Eye (tissue), 1 donor: ENCODE measurements at places on chromosomes 11 and 22.

GRCh38 chr22:21725956-21726649, 9.5 kb downstream of the YPEL1 start:
- DNase-seq = no peak

- DNase-seq = no peak
These were observed 103.5 kb downstream of the WT1 start for GRCh38 chr11:32331792-32332191.

DNA sequence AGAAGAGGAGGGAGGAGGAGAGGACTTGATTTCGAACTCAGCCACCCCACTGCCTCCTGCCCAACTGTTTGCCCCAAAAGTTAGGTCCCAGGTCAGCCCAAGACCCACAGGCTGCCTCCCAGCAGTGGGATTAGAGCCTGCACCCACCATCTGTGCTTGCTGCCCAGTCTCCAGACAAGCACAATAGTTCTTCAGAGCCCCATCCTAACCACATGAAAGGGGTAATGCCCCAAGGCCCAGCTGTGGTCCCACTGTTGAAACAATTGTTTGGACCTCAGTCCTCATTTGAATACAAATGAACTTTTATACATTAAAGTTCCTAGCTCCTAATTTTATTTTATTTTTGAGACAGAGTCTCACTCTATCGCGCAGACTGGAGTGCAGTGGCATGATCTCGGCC, 5.4 kb upstream of the VPS51 start:
- DNase-seq = no peak

GRCh38 chr22:40967111-40967760, 16.1 kb downstream of the RBX1 start:
- no peak for DNase-seq

DNA sequence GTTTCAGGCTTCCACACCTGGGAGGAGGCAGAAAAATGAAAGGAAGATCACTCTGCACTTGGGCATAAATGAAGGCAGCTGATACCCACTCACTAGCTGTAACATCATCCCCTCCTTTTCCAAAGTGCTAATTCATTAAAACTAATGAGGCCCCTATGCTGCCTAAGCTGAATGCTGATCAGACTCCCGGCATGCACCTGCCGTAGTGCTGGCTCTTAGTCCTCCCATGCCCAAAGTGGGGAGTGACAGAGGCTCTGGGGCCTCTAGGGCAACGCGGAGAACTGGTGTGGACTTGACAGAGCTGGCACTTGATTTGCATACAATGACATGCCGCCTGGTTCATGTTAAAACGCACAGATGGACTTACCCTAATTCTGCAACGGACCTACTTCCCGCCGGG, 96.5 kb upstream of the NCAM1 start:
- DNase-seq = no peak

DNA sequence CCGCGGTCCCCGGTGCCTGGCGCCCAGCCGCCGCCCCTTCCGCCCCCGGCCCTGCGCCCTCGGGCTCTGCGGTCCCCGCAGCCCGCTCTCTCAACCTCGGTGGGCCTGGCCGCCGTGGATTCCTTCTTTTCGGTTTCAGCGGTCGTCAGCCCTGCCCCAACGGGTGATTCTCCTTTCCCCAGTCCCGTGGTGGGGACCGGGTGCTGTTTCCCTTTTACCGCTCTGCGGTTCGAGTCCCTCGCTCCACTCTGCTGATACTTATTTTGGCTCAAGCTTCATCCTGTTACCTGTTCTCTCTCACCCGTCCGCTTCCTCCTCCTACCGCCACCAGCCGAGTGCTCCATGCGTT, 494 bp downstream of the ZDHHC5 start:
- DNase-seq = no peak

DNA sequence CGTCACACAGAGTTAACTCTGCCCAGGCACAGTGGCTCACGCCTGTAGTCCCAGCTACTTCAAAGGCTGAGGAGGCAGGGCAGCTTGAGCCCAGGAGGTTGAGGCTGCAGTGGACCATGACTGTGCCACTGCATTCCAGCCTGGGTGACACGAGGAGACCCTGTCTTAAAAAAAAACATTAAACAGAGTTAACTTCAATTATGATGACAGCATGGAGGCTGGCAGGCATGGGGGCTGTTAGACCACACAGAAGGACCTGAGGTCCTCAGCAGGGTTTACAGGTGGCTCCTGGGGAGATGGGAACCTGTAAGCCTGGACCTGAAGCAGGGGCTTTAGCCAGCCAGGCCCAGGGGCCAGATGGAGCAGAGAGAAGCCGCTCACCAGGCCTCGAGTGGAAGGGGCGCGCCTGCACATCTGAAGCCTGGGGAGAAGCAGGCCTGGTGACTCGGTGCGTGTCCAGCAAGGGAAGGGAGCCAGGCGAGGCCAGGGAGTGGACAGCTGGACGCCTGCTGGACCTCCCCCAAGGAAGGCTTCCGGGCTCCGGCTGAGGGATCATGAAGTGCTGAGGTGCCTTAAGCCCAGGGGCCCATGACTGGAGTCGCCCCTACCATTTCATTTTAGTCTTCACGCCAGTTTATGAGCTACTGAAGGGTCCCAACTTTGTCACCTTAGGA, 25.3 kb downstream of the RPUSD4 start:
- no peak for DNase-seq

DNA sequence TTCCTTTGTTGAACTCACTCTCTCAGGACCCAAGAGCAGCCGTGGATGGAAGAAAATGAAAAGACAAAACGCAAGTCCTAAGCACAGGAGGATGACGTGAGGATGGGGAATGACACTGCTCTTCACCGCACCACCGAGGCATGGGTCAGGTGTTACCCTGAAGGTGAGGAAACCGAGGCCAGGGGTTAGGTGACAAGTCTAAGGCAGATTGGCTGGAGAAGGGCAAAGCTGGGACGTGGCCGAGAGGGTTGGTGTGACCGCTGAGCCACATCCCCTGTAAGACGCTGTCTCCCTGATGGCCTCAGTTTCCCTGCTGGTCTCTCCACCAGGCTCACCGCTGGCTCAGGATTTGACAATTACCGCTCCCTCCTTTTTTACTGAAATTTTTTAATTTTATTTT, 284.4 kb downstream of the CTTN start:
- DNase-seq = no peak

DNA sequence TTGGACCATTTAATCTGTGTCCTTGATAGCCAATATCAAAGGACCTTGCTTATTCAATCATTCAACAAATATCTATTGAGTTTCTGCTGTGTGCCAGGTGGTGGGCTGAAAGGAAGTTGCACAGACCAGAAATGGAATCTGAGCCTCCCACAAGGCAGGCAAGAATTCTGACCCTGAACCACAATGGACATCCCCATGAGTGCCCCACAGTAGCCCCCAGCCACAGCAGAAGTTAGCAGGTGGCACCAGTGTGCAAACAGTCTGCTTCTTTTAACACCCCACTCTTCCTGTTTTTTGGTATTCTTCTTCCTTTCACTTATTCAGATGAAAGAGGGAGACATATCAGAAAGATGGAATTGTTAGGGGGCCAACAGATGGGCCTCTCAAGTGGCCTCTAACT, 12.2 kb upstream of the SERPING1 start:
- peak; percentile 35 for DNase-seq

DNA sequence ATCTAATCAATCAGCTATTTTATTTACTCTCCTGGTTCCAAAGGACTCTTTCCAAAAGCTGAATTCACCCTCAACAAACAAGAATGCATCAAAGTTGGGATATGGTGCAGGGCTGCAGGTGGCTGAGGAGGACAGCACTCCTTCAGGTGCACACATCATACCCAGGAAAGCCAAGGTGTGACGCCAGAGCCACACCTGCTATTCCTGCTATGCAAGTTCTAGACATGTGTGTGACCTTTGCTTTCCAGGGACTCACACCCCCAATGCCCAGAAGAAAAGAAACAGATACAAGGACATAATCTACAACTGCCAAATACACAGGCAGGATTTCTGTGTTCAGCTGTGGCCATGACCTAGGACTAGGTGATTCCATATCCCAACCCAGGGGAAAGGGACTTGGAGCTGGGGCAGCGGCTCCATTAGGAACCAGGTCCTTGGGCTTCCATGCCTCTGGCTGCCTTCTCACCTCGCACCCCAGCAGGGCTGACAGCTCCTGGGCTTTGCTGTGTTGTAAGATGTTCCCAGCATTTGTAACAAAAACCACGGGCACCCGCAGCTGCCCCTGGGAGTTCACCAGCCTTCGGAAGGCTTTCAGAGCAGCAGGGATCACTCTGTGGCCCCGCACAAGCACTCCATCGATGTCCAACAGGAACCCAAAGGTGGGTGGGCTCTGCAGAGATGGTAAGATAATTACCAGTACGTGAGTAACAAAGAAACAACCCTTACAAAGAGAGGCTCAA, 9.8 kb downstream of the HDHD5 start:
- DNase-seq = no peak

DNA sequence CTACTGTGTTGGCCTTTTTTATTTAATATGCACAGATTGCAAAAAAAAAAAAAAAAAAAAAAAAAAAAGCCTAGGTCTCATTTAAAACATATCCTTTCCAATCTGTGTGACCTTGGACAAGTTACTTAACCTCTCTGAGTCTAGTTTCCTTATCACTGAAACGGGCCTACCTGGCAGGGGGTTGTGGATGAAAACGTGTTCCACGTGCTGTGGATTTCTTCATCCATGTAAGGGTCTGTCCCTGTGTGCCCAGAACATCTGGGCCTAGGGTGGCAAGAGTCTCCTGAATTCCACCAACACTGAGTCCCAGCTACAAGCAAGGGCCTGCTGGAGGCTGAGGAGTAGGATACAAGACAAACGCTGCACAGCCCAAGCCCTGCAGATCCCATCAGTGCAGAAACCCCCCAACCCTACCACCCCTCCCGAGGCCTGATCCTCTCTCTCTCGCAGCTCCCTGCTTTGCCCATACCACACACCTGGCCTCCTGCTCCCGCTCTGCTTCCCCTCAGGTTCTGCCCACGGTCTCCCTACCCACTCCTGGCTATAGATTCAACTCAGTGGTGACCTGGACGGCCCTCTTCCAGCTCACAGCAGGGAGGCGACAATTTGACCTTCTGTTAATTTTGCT, 4.7 kb upstream of the GNAZ start:
- no peak for DNase-seq

- peak; percentile 64 for DNase-seq
These were observed at the start of gene TRIM6 for GRCh38 chr11:5596607-5597201. TRIM6 (plus strand) TSS chr11:5596637; CDS start chr11:5596898, 261 bp downstream.

DNA sequence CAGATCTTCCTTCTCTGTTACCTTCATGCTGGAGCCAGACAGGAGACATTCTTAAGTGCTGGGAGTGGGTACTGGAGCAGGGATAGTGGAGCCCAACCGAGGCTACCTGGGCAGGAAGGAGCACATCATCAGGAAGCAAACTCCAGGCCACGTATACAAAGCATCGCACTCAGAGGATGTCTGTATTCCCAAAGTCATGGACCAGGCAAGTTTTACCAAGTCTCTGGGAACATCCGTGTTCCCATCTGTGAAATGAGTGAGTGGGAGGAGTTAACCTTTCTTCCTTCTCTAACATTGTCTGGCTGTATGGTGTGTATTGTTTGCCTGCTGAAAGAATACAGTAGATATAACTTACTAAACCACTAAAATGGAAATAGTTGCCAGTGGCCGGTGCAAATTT, 175.0 kb upstream of the TMEM45B start:
- no peak for DNase-seq

DNA sequence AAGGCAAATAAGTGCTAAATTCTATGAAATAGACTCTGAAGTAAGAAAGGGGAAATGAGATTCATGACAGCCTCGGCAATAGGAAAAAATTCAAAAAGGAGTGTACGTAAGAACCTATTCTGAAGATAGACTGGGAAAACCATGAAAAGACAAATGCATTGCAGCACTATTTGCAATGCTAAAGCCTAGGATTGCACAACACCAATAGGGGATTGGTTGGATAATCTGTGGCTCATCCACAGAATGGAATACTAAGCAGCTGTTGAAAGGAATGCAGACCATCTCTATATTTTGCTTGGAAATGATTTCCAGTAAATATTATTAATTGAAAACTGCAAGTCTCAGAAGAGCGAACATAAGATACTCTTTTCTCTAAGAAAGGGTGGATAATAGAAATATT, 91.7 kb upstream of the CLMP start:
- no peak for DNase-seq

DNA sequence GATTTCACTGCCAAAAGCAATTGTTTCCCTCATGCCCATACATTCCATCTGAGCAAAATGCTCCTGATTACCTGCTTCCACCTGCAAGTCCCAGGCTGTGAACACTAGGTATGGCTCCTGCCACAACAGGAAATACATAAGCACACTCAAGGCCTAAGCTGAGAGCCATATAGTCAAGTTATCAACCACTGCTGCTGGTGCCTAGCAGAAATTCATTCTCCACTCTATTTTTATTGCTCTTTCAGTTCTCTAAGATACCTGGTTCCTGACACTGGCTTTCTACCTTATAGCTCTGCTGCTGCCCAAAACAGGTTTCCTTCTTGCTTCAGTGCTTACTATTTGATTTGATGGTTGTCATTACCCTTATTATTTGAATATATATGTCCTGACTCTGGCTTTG, 31.6 kb downstream of the SLC36A4 start:
- DNase-seq = no peak

DNA sequence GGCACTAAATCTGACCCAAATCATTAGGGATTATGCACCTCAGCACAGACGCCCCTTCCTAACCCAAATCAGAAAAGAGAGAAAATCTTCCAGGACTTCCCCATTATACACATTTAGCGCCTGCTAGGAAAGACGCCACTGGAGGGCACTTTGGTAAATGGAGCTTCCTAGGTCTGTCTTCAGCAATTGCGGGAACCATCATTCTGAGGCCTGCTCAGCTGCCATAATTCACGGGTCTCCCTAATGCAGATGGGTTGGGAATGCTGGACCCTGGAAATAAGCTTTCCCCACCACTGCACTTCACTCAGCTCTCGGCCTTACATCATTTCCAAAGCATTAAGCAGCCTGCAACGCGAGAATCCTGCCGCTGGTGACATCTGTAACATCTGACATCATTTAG, 86.2 kb upstream of the OPCML start:
- peak; percentile 42 for DNase-seq

DNA sequence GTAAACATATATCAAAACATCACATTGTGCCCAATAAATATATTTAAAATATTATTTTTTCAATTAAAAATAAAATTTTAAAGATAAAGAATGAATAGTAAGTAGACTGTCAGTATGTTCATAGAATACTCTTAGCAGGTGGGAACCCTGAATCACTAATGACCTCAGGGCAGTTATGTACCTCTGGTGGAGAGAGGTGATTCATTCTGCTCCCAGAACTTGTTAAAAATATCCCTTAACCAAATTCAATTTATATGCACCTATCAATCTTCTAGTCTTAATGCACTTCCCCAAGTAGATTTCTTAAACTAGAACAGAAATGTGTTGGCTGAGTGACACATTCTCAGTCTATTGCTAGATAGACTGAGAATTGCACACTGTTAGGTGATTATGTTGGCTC, 183.9 kb upstream of the SYN3 start:
- no peak for DNase-seq
